Right ventricle myocardium superior (tissue), 1 donor: ENCODE measurements at places on chromosomes 2 and 18. TPM values are rescaled to one million over a fixed set of nuclear protein-coding genes. Genes with fewer than 3 reads are reported as not detected.

GRCh38 chr2:45605116-45605515 is 6.0 kb downstream of the SRBD1 start:
- no peak for DNase-seq

GRCh38 chr2:98759827-98760625 is 29.1 kb upstream of the MGAT4A start:
- DNase-seq = no peak

- no peak for DNase-seq
Measured at GRCh38 chr18:9612215-9612830, 2.0 kb downstream of the PPP4R1 start.

GRCh38 chr2:66581339-66582103 is 146.6 kb downstream of the MEIS1 start:
- DNase-seq = no peak

- DNase-seq = no peak
Measured at GRCh38 chr2:31526946-31527732, 53.6 kb downstream of the SRD5A2 start.

DNA sequence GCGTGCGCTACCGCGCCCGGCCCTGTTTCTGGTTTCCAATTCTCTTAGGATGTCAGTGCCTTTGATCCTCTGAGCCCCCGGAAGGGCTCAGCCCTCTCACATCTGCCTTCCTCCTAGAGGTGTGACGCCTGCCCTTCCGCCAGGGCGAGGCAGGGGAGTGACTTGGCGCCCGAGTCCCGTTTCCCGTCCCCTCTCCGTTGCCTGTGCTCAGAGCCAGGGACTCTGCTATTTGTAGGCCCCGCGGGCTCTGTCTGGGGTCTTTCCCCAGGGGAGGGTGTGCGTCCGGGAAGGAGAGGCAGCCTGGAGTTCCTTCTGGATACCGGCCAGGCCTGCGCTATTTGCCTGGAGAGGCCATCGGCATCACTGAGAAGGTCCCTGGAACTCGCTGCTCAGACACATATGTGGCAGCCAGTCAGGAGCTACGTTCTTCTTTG is 103.7 kb upstream of the TAF1B start:
- peak; percentile 89 for DNase-seq

Gene CPS1
- 3.0 TPM for total RNA-seq
